ENCODE measurements at places on chromosomes 4 and X.

DNA sequence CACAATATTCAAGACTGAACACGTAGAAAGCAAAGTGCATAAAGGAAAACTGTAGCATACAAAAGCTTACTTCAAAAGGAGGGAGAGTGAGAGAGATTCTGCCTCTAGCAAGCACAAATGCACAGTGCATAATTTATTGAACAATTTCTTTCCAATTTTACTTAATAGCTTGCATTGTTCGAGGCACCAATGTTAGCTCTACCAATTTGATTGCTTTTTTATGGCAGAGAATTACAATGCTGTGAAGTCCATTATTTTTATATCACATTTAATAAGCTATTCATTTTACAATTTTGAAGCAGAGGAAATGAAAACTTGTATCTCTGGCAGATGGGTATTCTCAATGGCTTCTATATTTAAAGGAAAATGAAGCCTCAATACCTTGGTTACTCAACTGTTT is 331.7 kb downstream of the GPM6A start:
- H3K4me3 ChIP-seq = no peak overlapping the region
- H3K4me1 ChIP-seq = no peaks in the 10 kb centered on the region
- ATAC-seq = no peak
- no peaks in the 10 kb centered on the region for H3K27me3 ChIP-seq
- H3K36me3 ChIP-seq = no peaks in the 10 kb centered on the region

DNA sequence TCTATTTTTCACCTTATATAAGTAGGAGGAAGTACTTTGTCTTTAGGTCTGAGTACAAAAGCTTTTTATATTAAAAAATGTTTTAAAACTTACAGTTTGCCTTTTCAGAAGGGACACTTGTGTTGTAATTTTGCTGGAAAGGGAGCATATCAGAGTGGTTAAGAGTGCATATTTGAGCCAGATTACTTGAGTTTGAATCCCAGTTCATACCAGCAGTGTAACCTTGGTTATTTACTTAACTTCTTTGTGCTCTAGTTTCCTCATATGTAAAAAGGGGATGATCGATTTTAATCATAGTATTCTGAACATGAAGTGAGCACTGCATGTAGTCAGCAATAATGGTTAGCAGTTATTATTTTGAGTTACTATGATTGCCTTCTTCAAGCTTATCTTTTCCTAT is 78.3 kb upstream of the SLC4A4 start:
- no peak for ATAC-seq
- H3K4me3 ChIP-seq = no peak overlapping the region
- no peak overlapping the region for H3K27ac ChIP-seq
- peaks cover 7% of the 10 kb centered on the region for H3K4me1 ChIP-seq
- no peaks in the 10 kb centered on the region for H3K36me3 ChIP-seq

- H3K27ac ChIP-seq = no peak overlapping the region
- ATAC-seq = no peak
- no peak overlapping the region for H3K4me3 ChIP-seq
- H3K4me1 ChIP-seq = peaks cover 2% of the 10 kb centered on the region
Observed at GRCh38 chrX:51837451-51837850, 56.0 kb upstream of the MAGED1 start.

DNA sequence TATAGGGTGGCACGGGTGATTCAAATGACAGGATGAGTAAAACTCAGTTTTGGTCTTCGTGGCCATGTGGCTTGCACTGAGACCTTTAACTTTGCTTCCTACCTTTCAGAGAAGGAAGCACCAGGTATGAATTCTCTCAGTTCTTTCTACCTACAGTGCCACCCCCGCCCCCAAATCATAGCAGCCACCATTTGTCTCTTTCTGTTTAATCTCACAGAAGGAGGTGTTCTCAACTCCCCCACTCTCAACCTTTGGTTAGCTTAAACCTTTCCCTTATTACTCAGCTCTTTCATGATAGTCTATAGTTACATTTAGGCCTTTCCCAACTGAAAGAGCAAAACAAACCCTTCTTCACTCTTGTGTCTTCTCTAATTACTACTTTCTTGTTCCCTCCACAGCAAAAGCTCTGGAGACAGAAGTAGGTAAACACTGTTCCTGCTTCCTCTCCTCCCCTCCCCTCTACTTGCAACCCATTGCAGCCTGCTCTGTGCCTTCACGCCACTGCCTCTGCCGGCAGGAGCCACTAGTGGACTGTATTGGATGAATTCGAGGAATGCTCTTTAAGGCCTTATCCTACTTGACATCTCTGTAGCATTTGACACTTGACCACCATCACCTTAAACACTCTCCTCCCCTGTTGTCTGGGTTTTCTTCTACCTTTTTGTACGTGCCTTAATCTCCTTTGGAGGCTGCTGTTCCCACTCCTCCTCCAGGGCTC is 123.7 kb downstream of the AFF1 start:
- ATAC-seq = peak; percentile 75
- H3K4me1 ChIP-seq = peaks cover 50% of the 10 kb centered on the region
- H3K27me3 ChIP-seq = no peaks in the 10 kb centered on the region
- no peak overlapping the region for H3K4me3 ChIP-seq

- no peaks in the 10 kb centered on the region for H3K27me3 ChIP-seq
- H3K4me3 ChIP-seq = no peak overlapping the region
- peaks cover 42% of the 10 kb centered on the region for H3K4me1 ChIP-seq
- no peak overlapping the region for H3K27ac ChIP-seq
- ATAC-seq = no peak
Observed at GRCh38 chr4:6953751-6954380, 44.2 kb downstream of the TBC1D14 start.

DNA sequence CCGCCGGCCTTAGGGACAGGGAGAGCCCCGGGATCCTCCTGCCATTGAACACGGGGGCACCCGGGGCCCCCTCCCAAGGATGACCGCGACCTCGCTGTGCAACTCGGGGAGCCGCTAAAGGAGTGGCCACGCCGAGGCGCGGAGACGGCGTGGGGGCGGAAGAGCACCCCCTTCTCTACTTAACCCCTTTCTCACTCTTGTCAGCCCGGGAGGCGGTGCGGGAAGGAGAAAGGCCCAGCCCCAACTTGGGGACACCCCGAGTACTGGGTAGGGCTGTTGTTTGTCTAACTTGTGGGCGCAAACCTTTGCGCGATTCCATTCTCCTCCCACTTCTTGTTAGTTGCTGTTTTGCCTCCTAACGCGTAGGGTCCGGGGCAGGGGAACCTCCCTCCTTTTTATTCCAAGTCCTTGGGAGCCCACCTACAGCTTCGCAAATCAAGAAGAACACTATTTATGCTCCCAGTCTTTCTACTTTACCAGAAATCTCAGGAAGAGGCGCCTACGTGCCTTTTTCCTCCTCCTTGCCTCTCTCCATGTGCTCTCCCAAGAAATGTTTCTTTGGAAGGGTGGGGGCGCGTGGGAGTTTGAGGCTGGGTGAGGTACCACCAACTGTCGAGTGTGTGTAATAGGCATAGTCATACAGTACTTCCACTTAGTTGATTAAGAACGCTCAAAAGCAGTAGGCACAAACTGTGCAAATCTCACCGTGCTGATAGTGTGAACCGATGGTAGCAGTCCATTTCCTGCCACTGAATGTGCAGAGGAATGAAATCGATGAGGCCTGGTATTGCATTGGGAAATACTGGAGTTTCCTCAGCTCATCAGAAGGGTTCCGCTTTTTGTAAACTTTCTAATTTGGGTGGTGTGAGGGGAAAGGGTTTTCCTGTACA is 813 bp downstream of the DIAPH2 start:
- no peaks in the 10 kb centered on the region for H3K27me3 ChIP-seq
- ATAC-seq = peak; percentile 54
- H3K4me3 ChIP-seq = peak overlapping the region; percentile 99
- H3K36me3 ChIP-seq = no peaks in the 10 kb centered on the region
- peak overlapping the region; percentile 99 for H3K27ac ChIP-seq

- no peak overlapping the region for H3K4me3 ChIP-seq
- H3K27ac ChIP-seq = no peak overlapping the region
- peaks cover 98% of the 10 kb centered on the region for H3K36me3 ChIP-seq
- no peaks in the 10 kb centered on the region for H3K27me3 ChIP-seq
- H3K4me1 ChIP-seq = no peaks in the 10 kb centered on the region
Observed at GRCh38 chr4:532588-533317, 33.7 kb downstream of the PIGG start.

- no peaks in the 10 kb centered on the region for H3K36me3 ChIP-seq
- ATAC-seq = no peak
- H3K27me3 ChIP-seq = no peaks in the 10 kb centered on the region
- H3K4me1 ChIP-seq = peaks cover 13% of the 10 kb centered on the region
Observed at GRCh38 chr4:169163947-169164668, 106.6 kb downstream of the SH3RF1 start.

- no peak overlapping the region for H3K4me3 ChIP-seq
- no peaks in the 10 kb centered on the region for H3K27me3 ChIP-seq
- H3K4me1 ChIP-seq = no peaks in the 10 kb centered on the region
- ATAC-seq = no peak
- H3K36me3 ChIP-seq = no peaks in the 10 kb centered on the region
- no peak overlapping the region for H3K27ac ChIP-seq
Observed at GRCh38 chrX:33726281-33727160, 405.6 kb downstream of the FAM47A start.

GRCh38 chrX:78746496-78746895 is 1.0 kb upstream of the LPAR4 start:
- ATAC-seq = no peak
- no peaks in the 10 kb centered on the region for H3K4me1 ChIP-seq
- H3K27ac ChIP-seq = no peak overlapping the region

DNA sequence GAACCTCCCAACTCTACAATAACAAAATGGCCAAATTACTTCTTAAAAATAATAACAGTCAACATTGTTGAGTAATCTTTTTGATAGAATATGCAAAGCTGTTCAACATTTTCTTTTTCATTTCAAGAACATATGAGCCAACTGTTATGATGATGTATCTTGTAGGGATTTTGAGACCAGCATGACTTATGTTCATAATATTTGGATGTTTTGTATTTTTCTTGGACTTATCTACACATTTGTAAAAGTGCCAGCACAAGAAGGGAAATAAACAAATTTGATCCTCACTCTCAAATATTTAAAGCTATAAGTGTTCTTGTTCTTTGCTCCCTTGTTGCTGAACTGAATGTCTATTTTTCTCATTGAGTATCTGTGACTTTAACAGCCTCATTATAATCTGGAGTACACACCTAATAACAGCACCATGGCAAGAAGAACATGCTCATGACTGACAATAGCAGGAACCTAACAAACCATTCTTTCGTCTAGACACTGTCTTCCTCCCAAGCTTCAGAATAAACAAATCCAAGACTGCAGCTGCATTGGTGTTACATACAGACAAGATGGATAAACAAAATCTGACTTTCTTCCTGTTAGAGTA is 1049.7 kb downstream of the FAT4 start:
- no peak overlapping the region for H3K4me3 ChIP-seq
- ATAC-seq = no peak
- no peaks in the 10 kb centered on the region for H3K27me3 ChIP-seq

DNA sequence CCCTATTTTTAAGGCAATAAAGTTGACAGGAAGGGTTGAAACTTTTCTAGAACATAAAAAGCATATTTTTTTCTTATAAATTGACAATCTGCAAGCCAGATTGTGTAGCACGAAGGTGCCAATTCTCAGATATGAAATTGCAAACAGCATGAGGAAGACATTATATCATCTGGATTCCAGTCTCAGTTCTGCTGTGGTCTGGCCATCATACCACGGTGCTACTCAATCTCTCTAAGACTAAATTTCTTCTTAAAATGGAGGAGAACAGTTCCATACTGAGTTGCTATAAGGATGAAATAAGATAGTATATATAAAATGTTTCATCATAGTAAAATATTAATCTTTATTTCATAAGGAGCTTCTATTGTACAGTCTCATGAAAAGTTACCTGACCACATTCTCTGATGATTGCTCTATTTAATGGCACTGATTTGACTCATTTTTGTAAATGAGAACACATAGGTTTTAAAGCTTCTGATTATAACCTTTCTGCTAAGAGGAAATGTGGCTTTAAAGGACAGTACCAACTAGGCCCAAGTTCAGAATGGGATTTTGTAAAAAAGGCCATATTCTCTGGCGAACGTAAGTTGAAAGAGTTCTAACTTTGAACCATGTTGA is 127.9 kb downstream of the SHROOM3 start:
- ATAC-seq = peak; percentile 55
- no peak overlapping the region for H3K4me3 ChIP-seq

GRCh38 chr4:82360298-82361177 is 13.3 kb downstream of the HNRNPD start:
- H3K27ac ChIP-seq = no peak overlapping the region
- no peaks in the 10 kb centered on the region for H3K27me3 ChIP-seq
- H3K36me3 ChIP-seq = peaks cover 36% of the 10 kb centered on the region
- no peak for ATAC-seq
- no peak overlapping the region for H3K4me3 ChIP-seq

GRCh38 chr4:68368691-68369131 is 18.8 kb upstream of the YTHDC1 start:
- no peak overlapping the region for H3K4me3 ChIP-seq
- H3K4me1 ChIP-seq = no peaks in the 10 kb centered on the region
- ATAC-seq = no peak
- H3K36me3 ChIP-seq = no peaks in the 10 kb centered on the region
- H3K27me3 ChIP-seq = peaks cover 20% of the 10 kb centered on the region

DNA sequence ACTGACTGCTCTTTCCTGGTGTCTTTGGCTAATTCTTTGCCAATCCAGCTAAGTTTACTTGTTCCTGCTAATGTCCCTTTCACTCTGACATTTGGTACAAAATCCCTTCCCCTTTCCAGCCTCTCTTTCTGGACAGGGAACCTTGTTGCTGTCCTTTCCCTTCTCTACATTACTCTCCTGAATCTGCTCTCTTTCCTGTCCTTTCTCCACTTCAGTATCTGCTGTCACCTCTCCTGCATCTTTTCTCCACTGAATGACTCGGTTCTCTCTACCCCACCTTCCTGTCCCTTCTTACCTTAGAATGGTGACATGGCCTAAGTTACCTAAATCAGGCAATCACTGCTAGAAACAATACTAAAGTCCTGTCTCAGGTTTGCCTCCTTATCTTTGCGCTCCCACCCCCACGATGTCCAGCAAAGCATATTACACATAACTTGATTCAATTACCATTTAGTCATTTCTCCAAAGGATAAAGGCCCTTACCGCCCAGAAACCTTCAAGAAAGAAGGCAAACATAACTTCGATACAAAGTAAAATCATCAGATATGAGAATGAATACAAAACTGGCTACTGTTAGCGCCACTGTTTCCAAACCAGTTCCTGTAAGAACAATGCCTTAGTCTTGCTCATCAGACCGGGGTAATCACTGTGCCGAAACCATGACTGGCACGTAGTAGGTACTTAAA is 890 bp downstream of the BOD1L1 start:
- peak overlapping the region; percentile 97 for H3K27ac ChIP-seq
- no peaks in the 10 kb centered on the region for H3K27me3 ChIP-seq
- no peak for ATAC-seq
- peaks cover 57% of the 10 kb centered on the region for H3K4me1 ChIP-seq
- H3K4me3 ChIP-seq = peak overlapping the region; percentile 80

- no peak overlapping the region for H3K27ac ChIP-seq
- no peak overlapping the region for H3K4me3 ChIP-seq
- H3K4me1 ChIP-seq = peaks cover 13% of the 10 kb centered on the region
- H3K36me3 ChIP-seq = peaks cover 12% of the 10 kb centered on the region
- no peaks in the 10 kb centered on the region for H3K27me3 ChIP-seq
Observed at GRCh38 chr4:16238327-16238726, 12.1 kb upstream of the TAPT1 start.
